ENCODE measurements at places on chromosomes 11 and 22.

- DNase-seq, result peak; percentile 28
Measured at GRCh38 chr11:113113801-113114704, 152.8 kb downstream of the NCAM1 start.

GRCh38 chr11:1392111-1392510 is 2.4 kb downstream of the BRSK2 start:
- no peak for DNase-seq

GRCh38 chr22:42357221-42357620 is 75.0 kb downstream of the NFAM1 start:
- DNase-seq, result no peak

GRCh38 chr11:72072348-72072747 is 8.0 kb downstream of the NUMA1 start:
- DNase-seq, result no peak

DNA sequence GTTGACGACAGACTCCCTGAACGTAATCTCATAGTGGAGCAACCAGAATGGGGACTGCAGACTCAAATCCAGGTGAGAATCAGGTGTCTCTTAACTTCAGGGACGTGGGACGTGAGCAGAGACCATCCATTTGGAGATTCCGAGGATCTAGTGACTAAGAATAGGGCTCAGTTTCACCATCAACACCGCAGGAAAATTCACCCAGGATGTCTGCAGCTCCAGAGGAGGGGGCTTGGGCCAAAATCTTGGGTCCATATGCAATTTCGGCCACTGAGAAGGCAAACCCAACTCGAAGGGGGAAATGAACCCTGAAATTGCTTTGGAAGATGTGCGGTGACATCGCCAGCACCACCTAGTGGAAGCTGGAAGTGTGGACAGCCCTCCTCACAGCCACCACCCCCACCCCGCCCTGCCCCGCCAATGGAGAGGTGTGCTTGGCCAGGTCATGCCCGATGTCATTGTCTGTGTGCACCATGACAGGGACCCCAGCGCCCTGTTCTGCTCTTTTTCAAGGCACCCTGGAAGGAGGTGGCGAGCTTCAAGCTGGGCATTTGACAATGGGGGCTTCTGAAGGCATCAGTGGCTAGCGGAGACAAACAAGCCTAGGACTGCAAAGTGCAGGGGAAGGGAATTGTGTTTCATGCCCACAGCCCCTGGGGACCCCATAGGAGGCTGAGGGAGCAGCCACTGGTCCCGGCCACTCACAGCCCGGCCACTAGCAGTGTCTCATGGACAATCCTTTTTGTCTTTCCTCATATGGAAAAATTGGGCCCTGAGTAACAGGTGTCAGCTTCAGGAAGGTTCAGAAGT is 24.8 kb downstream of the APOL1 start:
- peak; percentile 36 for DNase-seq

GRCh38 chr11:10892250-10892649 is 34.4 kb upstream of the ZBED5 start:
- DNase-seq, result no peak

GRCh38 chr11:76314741-76315090 is 66.2 kb downstream of the THAP12 start:
- DNase-seq, result no peak

DNA sequence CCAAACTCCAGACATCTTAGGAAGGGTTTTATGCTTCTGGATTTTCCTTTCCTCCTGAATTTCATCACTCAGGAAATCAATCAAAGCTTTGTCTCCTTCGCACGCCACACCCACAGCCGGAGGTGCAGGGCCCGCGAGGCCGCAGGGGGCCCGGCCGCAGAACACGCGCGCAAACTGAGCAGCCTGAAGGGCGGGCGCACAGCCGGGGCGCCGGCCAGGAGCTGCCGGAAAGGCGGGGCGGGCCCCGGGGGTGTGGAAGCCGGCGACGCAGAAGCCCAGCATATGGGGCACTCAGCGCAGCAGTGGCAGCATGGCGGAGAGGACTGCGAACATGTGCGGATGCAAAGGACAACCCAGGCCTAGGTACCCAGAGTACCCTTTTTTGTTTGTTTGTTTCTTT is 33.1 kb upstream of the SPTBN2 start:
- no peak for DNase-seq

DNA sequence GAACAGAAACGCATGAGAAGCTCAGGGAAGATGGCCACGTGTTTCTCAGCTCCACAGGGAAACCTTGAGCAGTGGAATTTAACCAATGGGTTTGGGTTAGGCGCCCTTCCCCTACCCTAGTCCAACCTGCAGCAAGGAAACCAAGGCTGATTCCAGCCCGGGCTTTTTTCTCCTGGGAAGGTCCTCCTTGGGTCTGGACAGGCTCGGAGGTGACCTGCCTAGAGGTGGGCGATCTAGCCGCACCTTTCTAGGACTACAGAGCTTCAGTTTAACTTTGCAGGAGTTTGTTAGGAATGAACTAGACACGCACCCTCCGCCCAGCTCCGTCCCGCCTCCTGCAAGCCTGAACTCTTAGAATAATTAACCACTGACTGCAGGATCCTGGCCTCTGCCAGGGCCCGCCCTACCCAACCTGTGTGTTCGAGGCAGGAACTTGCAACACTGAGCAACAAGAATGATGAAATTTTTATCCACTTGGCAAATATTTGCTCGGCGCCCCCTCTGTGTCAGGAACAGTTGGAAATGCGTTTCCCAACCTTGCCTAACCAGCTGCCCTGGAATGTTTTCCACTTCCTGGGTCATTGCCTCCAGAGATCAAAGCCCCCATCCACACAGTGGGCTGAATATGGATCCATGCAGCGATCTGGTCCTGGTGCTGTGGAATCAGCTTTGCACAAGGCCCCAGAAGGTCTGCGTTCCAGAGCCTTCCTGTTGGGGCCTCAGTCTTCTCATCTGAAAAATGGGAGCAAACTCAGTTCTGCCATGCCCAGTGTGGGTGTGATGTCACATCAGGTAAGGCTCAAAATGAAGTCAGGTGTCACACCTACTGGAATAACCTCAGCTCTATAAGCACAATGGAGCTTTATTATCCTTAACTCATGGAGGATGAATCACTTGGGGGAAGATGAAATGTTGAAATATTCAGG is 13.3 kb downstream of the MPST start:
- DNase-seq, result no peak

All from nucleus accumbens (tissue), 56 donors.